Glutamatergic neuron (in vitro differentiated cells): ENCODE measurements at places on chromosomes 3 and 15.
A peak's percentile ranks its signal among the peaks of the same experiment; 100 is the strongest.

GRCh38 chr3:129625072-129625874 lies 18.8 kb upstream of the PLXND1 start:
- peak; percentile 27 for DNase-seq

GRCh38 chr3:5058471-5058951 lies 63.6 kb upstream of the ARL8B start:
- DNase-seq: no peak

- DNase-seq: no peak
These were observed 34.7 kb upstream of the NOX5 start for GRCh38 chr15:68979816-68980215.

GRCh38 chr3:142586803-142587406 lies 8.4 kb upstream of the ATR start:
- no peak for DNase-seq
